Cerebellar nuclear complex (tissue), 1 donor: ENCODE measurements at places on chromosomes 4 and X.
A peak's percentile ranks its signal among the peaks of the same experiment; 100 is the strongest.

- peak; percentile 27 for DNase-seq
These were observed 39.5 kb downstream of the NOP14 start for GRCh38 chr4:2923668-2924173.

DNA sequence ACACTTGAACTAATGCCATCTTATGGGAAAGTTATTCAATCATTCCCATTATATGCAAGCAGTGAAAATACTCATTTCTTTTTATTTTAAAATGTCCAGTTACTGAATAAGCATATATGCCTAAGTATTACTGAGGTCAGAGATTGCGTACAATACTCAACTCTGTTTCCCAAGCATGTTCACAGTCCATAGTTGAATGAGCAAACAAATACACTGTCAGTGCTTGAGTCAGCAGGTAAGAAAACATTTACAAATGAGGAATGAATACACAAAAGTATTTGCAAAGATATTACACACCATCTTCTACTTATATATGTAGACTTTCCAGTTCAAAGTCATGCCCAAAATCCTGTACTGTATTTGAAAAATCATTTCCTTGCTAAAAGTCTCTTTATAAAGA, 74.1 kb downstream of the TSPAN5 start:
- no peak for DNase-seq

- DNase-seq = no peak
These were observed 58.0 kb downstream of the FAM53A start for GRCh38 chr4:1626151-1626550.

DNA sequence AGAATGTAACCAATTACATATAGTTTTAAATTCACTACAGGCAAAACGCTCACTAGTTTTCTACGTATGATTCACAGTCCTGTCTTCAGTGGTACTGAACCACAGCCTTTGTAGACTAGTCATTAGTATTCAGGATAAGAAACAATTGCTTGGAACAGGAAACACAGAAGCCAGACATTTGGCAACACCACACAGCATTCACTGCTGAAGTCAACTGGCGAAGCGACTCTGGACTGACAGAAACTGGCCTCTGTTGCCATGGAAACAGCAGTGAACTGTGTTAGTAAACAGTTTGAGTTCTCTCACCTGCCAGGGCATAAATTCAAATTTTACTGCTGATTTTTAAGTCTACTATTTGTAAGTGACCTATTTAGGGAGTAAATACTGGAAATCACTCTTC, 57.6 kb downstream of the MAPK10 start:
- DNase-seq = peak; percentile 90

- no peak for DNase-seq
These were observed 1144.1 kb upstream of the IGFBP7 start for GRCh38 chr4:58254291-58254690.

- DNase-seq = peak; percentile 60
These were observed 44.8 kb downstream of the SMS start for GRCh38 chrX:21985332-21985777.

DNA sequence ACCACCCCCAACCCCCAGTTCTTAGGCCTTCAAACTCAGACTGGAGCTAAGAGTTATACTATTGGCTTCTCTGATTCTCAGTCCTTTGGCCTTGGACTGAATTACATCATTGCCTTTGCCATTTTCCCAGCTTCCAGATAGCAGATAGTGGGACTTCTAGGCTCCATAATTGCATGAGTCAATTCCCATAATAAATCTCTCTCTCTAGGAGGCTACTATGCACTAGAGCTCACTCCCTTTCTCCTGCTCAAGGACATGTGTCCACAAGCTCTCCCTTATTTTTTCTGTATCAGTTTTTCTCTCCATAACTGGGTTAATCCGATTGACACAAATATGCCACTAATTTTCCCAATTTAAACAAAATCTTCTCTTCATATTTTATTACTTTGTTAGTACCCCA, 103.4 kb downstream of the REELD1 start:
- no peak for DNase-seq

DNA sequence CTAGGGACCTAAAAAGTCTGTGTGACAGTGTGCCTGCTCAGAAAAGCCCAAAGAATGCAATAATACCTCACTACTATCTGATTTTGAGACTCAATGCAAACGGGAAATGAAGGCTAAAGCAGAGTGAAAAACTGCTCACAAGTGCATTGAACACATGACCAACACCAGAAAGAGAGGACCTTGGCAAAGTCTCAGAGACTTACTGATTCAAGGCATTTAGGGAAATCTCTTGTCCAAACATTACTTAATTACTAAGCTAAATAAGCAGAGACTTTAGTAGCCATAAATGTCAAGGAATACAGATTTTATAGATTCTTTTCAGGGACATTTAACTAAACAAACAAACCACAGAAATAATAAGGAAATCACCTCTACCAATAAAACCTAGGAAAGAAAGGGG, 916.0 kb downstream of the FSTL5 start:
- DNase-seq = no peak

GRCh38 chrX:103212749-103213457, 2.0 kb upstream of the BEX4 start:
- no peak for DNase-seq

DNA sequence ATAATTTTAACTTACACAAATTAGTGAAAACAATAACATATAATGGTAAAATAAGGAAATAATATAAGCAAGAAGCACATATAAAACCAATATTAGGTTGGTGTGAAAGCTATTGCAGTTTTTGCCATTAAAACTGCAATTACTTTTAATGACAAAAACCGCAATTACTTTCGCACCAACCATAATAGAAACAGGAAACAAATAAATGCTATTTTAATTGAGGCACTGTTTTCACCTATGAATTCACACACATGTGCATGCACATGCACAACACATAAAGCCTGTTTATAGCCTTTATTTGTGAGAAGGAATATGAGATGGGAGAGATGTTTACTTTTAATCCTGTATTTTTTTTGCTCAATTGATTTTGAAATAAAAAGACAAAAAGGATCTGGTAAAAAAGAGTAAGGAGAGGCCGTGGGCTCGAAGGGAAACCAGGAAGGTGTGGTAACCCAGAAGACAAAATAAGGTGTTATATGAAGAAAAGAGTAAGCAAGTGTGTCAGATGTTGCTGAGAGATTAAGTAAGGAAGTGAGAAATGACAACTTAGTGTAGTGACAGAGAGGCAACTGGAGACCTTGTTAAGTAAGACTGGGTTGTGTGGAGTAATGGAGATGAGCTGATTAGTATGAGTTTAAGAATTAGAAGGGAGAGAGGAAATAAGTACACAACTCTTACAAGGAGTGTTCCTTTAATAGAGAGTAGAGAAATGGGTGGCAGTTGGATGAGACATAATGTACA, 69.0 kb downstream of the KLHL13 start:
- no peak for DNase-seq

- DNase-seq = no peak
These were observed 984.4 kb upstream of the PABPC4L start for GRCh38 chr4:135186002-135186401.

DNA sequence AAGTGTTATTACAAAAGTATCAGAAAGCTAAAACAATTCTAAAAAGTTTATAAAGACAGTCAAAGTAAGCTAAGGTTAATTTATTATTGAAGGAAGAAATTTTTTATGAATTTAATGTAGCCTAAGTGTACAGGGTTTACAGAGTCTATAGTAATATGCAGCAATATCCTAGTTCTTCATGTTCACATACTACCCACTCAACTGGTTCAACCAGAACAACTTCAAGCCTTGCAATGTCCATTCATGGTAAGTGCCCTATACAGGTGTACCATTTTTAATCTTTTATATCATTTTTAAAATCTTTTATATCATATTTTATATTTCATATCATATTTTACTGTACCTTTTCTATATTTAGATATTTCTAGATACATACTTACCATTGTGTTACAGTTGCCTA, 34.3 kb downstream of the COL4A5 start:
- no peak for DNase-seq

GRCh38 chr4:123709336-123709735, 312.7 kb downstream of the SPRY1 start:
- no peak for DNase-seq

- no peak for DNase-seq
These were observed 72.9 kb downstream of the YIPF6 start for GRCh38 chrX:68571610-68572311.

GRCh38 chr4:164614999-164615398, 138.9 kb upstream of the SMIM31 start:
- DNase-seq = no peak

DNA sequence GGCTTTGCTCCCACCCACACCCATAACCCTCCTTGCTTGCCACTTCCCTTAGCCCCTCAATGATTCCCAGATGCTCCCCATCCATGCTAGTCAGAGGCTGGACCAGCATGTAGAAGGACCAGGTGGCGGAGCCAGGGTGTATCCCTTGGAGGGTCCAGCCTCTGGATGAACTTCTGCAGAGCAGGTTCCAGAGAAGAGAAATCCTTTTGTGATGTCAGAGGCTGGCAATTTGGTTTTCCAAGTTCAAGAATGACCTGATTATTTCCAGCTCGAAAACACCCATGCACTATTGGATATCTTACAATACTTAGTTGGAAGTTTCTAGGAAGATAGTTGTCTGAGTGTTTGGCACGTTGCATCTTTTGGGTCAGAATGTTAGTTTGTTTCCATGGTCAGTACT, 168.3 kb upstream of the RPS6KA3 start:
- DNase-seq = no peak

GRCh38 chr4:62622089-62622488, 1422.0 kb downstream of the ADGRL3 start:
- no peak for DNase-seq

GRCh38 chr4:140048419-140048995, 105.5 kb downstream of the MAML3 start:
- no peak for DNase-seq

DNA sequence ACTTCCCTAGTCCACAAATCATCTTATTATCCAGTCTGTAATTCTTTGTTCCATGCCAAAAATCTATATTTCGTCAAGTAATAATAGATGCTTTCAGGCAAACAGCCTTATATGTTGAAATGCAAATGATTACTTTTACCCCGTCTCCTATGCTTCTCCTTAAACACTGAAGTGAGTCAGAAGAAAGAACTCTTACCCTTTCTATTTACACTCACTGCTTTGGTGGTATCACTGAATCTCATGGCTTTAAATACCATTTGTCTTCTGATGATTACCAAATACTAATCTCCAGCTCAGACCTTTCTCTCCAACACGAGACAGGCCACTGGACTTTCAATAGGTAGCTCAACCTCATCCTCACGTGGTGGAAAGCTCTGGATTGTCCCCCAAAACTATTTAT, 558.1 kb downstream of the IL1RAPL1 start:
- no peak for DNase-seq

DNA sequence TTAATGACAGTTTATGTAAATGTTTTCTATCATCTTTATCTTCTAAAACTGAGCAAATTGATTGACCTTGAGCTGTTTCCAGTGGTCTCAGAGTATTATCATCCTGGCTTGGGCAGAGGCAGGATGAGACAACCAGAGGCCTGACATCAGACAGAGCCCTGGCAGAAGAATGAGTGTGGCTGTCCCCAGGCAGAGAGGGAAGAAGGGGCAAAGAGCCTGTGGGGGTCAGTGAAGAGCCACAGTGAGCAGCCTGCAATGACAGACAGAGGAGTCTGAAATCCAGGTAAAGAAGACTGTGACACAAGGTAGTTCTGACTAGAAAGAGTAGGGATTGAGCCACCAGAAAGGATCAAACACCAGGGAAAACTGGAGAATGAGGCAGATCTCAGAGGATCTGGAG, 182.4 kb upstream of the ARSJ start:
- no peak for DNase-seq

GRCh38 chr4:141229408-141230101, 8.9 kb downstream of the ZNF330 start:
- DNase-seq = no peak

DNA sequence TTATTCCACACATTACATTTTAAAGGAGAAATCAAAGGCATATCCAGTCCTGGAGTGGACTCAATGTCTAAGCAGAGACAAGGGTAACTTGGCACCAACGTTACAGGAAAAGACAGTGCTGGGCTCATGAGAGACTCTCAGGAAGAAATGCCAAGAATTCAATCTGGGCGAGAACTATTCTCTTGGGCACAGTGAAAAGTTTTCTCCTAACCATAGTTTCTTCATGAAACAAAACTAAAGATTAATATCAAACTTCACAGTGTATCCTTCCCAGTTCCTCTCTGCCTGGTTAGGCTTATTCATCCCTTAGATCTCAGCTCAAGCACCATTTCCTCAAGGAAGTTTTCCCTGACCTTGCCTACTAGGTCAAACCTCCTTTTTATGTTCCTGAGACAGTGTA, 109.4 kb upstream of the TLL1 start:
- DNase-seq = no peak
